ENCODE measurements at places on chromosomes 1 and 21. TPM values are rescaled to one million over a fixed set of nuclear protein-coding genes. Genes with fewer than 3 reads are reported as not detected.

NBPF1 gene
- 62.9 TPM for total RNA-seq

SPRR2A gene
- not detected for total RNA-seq

SLFNL1 gene
- 0.65 TPM for total RNA-seq

RAD54L gene
- total RNA-seq = 0.16 TPM

PTPN7 gene
- not detected for total RNA-seq

ARMH1 gene
- total RNA-seq = 0.97 TPM

CNIH3 gene
- 9.2 TPM for total RNA-seq

PHGDH gene
- total RNA-seq = 131 TPM

FNDC7 gene
- not detected for total RNA-seq

RUNX3 gene
- 12.3 TPM for total RNA-seq

ZNF593OS gene
- total RNA-seq = not detected

AVPR1B gene
- total RNA-seq = not detected

B3GALT2 gene
- total RNA-seq = 8.3 TPM

CTH gene
- 6.4 TPM for total RNA-seq

RHEX gene
- not detected for total RNA-seq

GSTM4 gene
- total RNA-seq = 17.5 TPM

CSF1 gene
- total RNA-seq = 161 TPM

SDC3 gene
- total RNA-seq = 172 TPM

MAP10 gene
- total RNA-seq = 3.4 TPM

SEC22B gene
- 60.1 TPM for total RNA-seq
